ENCODE measurements at places on chromosomes 5 and 9. TPM values are rescaled to one million over a fixed set of nuclear protein-coding genes. Genes with fewer than 3 reads are reported as not detected.

GRCh38 chr9:106828965-106829364 lies 34.0 kb upstream of the ZNF462 start:
- H3K4me3 ChIP-seq = no peak overlapping the region
- no peaks in the 10 kb centered on the region for H3K36me3 ChIP-seq
- DNase-seq = no peak
- H3K27me3 ChIP-seq = peaks cover 1% of the 10 kb centered on the region
- H3K27ac ChIP-seq = no peak overlapping the region
- no peaks in the 10 kb centered on the region for H3K4me1 ChIP-seq

- H3K27me3 ChIP-seq = peaks cover 14% of the 10 kb centered on the region
- H3K36me3 ChIP-seq = no peaks in the 10 kb centered on the region
- H3K4me3 ChIP-seq = no peak overlapping the region
- H3K27ac ChIP-seq = no peak overlapping the region
- H3K4me1 ChIP-seq = no peaks in the 10 kb centered on the region
Measured at GRCh38 chr9:135758870-135759269, 56.9 kb downstream of the KCNT1 start.

- peak overlapping the region; percentile 8 for H3K27ac ChIP-seq
- peaks cover 2% of the 10 kb centered on the region for H3K27me3 ChIP-seq
- DNase-seq = peak; percentile 40
- no peaks in the 10 kb centered on the region for H3K36me3 ChIP-seq
- H3K4me3 ChIP-seq = no peak overlapping the region
- peaks cover 64% of the 10 kb centered on the region for H3K4me1 ChIP-seq
Measured at GRCh38 chr5:67032921-67033664, 163.5 kb downstream of the CD180 start.

DNA sequence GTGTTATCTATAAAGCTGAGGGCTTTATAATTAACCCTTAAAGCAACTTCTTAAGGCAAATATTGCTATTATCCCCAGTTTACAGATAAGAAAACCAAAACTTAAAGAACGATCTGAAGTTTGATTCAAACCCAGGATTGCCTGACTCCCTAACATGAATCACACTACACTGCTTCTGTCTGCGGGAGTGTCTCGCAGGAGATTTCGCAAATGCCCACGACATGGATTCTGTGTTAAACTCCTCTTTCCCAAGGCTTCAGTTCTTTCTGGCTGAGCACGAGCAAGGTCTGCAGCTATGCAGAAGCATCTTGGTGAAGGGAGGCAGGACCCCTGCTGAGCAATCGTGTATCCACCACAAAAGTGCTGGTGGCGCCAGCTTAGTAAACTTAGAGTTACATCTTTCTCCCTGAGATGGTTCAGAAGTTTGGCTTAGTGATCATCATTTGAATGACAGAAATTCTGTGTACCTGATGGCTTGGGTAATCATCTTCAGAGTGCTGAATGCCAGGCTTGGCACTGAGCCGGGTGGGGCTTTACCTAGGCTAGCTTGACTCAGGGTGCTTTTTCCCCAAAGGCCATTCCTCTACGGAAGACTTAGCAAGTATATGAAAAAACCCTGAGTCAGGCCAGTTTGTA lies 81.4 kb upstream of the PIK3R1 start:
- DNase-seq = no peak
- no peak overlapping the region for H3K27ac ChIP-seq
- no peaks in the 10 kb centered on the region for H3K27me3 ChIP-seq

DNA sequence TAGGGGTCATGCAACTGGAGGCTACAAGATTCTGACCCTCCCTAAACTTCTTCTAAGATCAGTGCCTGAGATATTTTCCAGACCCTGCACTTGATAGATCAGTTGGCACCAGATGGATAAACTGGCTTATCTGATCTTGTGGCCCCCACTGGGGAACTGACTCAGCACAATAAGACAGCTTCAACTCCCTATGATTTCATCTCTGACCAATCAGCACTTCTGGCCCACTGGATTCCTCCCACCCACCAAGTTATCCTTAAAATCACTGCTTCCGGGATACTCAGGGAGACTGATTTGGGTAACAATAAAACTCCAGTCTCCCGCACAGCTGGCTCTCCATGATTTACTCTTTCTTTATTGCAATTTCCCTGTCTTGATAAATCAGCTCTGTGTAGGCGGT lies 2180.4 kb upstream of the WWC1 start:
- no peaks in the 10 kb centered on the region for H3K36me3 ChIP-seq
- no peaks in the 10 kb centered on the region for H3K27me3 ChIP-seq
- no peak overlapping the region for H3K4me3 ChIP-seq
- no peak overlapping the region for H3K27ac ChIP-seq
- no peaks in the 10 kb centered on the region for H3K4me1 ChIP-seq

- peaks cover 10% of the 10 kb centered on the region for H3K27me3 ChIP-seq
- no peak for DNase-seq
- H3K36me3 ChIP-seq = no peaks in the 10 kb centered on the region
- no peak overlapping the region for H3K4me3 ChIP-seq
- H3K27ac ChIP-seq = no peak overlapping the region
Measured at GRCh38 chr9:87958591-87958990, 15.7 kb downstream of the CDK20 start.

DNA sequence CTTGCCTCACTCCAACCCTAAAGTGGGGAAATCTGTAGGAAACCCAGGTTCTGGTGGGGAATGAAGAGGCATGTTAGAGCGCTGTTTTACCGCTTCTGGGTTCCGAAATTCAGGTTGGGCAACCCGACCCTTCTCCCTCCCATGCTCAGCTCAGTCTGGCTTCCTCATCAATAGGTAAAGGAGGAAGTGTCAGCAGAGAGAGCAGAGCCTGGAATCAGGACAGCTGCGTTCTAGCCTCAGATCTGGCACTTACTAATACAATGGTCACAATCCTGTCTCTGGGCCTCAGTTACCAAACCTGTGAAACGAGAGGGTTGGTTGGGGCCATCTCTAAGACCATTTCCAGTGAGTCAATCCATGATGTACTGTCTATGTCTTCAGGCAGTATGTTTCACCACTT lies 16.2 kb upstream of the TNIP1 start:
- peaks cover 14% of the 10 kb centered on the region for H3K27me3 ChIP-seq
- H3K4me3 ChIP-seq = no peak overlapping the region
- H3K27ac ChIP-seq = 0 out of 2 replicates have a peak overlapping the region, but pooled peaks have one; percentile 12
- peaks cover 74% of the 10 kb centered on the region for H3K4me1 ChIP-seq
- DNase-seq = no peak
- H3K36me3 ChIP-seq = peaks cover 38% of the 10 kb centered on the region

DNA sequence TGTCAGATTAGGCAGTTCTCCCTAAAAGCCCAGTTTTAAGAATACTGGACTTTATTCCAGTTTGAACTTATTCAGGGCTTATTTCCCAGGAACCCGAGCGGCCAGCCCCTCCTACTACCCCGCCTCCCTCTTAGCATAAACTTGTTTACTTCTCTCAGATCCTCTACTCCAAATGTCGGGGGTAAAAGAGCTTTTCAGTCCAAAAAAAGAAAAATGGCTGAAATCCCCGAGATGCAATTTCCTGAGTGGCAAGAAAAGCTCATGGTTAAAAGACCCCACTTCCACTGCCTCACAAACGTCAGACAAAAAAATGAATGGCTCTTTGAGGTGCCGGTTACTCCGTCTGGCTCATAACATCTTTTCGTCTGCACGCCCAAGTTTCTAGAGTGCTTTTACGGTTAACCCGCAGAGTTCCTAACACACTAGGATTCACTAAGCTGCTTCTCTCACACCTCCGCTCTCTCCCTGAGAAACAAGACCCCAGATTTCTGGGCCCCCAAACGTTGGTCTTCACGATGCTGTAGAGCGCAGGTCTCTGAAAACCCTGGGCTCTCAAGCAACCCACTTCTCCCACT lies 402 bp downstream of the BRD8 start:
- H3K27me3 ChIP-seq = peaks cover 1% of the 10 kb centered on the region
- H3K27ac ChIP-seq = no peak overlapping the region

DNA sequence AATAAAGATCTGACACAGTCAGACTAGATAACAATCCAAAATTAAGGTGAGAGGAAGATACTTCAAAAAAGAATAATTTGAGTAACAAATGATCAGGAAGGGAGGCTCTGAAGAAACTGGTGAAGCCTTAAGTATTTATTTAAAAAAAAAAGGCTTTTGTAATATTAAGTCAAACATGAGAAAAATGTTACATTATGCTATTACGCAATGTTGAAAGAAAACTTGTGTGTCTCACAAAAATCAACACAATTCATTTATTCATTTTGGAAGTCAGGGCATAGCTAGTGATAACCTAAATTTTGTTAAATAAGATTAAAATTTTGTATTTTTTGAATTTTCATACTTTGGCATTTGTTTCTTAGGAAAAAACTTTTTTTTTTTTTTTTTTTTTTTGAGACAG lies 28.2 kb downstream of the WDR41 start:
- no peak overlapping the region for H3K27ac ChIP-seq
- DNase-seq = no peak
- peaks cover 15% of the 10 kb centered on the region for H3K36me3 ChIP-seq
- no peak overlapping the region for H3K4me3 ChIP-seq
- peaks cover 6% of the 10 kb centered on the region for H3K4me1 ChIP-seq

DNA sequence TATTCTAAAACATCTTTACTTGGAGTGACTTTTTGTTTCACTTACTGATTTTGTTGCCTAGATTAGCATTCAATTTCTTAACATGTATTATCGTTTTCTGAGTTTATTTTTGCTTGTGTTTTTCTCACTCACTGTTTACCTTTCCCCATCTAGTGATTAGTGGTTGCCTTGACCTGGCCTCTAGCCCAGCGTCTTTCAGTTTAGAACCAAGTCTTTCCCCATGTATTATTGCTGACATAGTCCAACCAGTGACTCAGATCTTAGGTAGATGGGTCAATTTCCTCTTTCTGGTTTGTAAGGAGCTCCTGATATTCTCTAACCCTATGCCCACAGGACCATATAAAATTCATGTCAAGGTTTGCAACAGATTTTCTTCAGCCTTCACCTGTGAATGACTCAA lies 135.5 kb downstream of the PRR16 start:
- peak overlapping the region; percentile 68 for H3K4me3 ChIP-seq
- H3K27ac ChIP-seq = peak overlapping the region; percentile 68
- DNase-seq = peak; percentile 52

- H3K27ac ChIP-seq = no peak overlapping the region
- DNase-seq = peak; percentile 29
- H3K4me1 ChIP-seq = peaks cover 6% of the 10 kb centered on the region
- H3K4me3 ChIP-seq = peak overlapping the region; percentile 51
- no peaks in the 10 kb centered on the region for H3K36me3 ChIP-seq
Measured at GRCh38 chr9:21252721-21253547, 13.1 kb upstream of the IFNA14 start.

DNA sequence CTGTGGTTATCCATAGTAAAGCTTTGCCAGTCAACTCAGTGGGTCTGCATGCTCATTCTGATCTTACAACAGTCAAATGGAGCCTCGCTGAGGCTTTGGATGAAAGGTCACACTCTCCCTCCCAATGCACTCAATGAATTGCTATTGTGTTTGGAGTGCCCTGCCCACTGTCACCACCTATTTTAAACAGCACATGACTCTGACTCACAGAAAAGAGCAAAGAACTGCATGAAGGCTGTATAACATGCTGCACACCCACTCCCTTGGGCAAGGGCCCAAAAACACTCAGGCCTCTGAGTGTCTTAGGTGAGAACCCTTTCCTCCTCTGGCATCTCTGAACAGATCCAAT lies 118.7 kb upstream of the CCDC112 start:
- H3K4me3 ChIP-seq = peak overlapping the region; percentile 21
- no peaks in the 10 kb centered on the region for H3K27me3 ChIP-seq
- no peaks in the 10 kb centered on the region for H3K36me3 ChIP-seq
- peak overlapping the region; percentile 75 for H3K27ac ChIP-seq

- no peak overlapping the region for H3K4me3 ChIP-seq
- H3K36me3 ChIP-seq = no peaks in the 10 kb centered on the region
- H3K27me3 ChIP-seq = no peaks in the 10 kb centered on the region
- peaks cover 55% of the 10 kb centered on the region for H3K4me1 ChIP-seq
- H3K27ac ChIP-seq = no peak overlapping the region
- DNase-seq = no peak
Measured at GRCh38 chr5:153525536-153525935, 35.1 kb downstream of the GRIA1 start.

GRCh38 chr5:73103870-73104299 lies 16.5 kb upstream of the TMEM171 start:
- H3K27ac ChIP-seq = no peak overlapping the region
- H3K27me3 ChIP-seq = peaks cover 2% of the 10 kb centered on the region
- H3K4me1 ChIP-seq = peaks cover 3% of the 10 kb centered on the region
- 0 out of 2 replicates have a peak, but pooled peaks cover 3% of the 10 kb centered on the region for H3K36me3 ChIP-seq
- no peak overlapping the region for H3K4me3 ChIP-seq

DNA sequence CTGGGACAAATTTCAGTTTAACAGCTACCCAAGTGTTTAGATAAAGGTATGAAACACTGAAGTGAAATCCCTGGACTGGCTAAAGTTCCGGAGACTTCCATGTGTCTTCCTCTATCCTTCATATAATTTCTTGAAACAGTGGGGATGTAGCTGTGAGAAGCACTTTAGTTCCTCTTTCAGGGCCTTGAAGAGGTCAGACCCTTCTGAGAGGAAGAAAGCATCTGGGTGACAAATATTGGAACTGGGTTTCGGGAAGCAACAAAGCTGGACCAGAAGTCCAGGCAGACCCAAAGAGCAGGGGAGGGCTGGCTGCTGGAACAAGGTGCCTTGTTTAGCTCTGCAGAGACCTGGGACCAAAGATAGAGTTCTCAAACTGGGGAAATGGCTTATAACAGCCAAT lies 75.4 kb upstream of the ZFAND5 start:
- H3K27ac ChIP-seq = peak overlapping the region; percentile 29
- H3K27me3 ChIP-seq = no peaks in the 10 kb centered on the region

DIRAS2 gene
- not detected for total RNA-seq

CAMLG gene
- 29.5 TPM for total RNA-seq

ZCCHC9 gene
- total RNA-seq = 24.8 TPM

CBY3 gene
- total RNA-seq = not detected

TEK gene
- total RNA-seq = 3.9 TPM

MARCOL gene
- not detected for total RNA-seq

PCDHGA8 gene
- 1.0 TPM for total RNA-seq

POLR1E gene
- 33.5 TPM for total RNA-seq
